Activated CD4-positive, CD25-positive, alpha-beta regulatory T cell treated with anti-CD3 and anti-CD28 coated beads, Interleukin-2, amount 50 U/mL, for 24 hours (primary cell): ENCODE measurements at places on chromosomes 2 and 18.

GRCh38 chr2:128686497-128686859, 367.8 kb upstream of the HS6ST1 start:
- ATAC-seq, result no peak

DNA sequence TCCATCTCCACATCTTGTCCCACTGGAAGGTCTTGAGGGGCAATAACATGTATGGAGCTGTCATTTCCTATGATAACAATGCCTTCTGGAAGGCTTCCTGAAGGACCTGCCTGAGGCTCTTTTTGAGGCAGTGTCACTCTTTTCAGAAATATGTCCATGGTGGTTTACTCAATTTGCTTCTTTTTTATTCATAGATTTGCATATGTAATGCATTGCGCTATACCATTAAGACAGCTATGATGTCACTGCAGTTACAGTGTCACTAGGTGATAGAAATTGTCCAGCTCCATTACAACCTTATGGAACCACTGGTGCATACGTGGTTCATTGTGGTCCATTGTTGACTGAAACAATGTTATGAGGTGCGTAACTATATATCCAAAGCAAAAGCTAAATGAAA, 19.9 kb downstream of the NABP1 start:
- ATAC-seq, result no peak

DNA sequence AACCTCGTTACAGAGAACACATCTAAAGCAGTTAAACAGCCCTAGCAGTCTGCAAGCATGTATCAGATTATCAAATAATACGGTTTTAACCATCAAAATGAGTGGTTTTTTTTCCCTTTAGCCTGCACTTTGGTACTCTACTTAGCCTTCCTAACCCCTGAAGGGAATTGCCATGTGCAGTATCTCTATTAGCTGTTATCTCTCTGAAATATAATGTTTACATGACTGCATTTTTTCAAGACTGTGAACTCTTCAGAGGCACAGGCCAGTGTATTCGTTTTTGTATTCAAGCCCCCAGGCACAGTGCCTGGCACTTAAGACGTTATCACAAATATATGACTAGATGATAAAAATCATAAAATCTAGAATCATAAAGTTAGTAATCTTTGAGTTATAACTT, 509.5 kb downstream of the PARD3B start:
- ATAC-seq, result no peak

GRCh38 chr2:38634684-38635083, 31.2 kb upstream of the GALM start:
- ATAC-seq, result peak; percentile 46

DNA sequence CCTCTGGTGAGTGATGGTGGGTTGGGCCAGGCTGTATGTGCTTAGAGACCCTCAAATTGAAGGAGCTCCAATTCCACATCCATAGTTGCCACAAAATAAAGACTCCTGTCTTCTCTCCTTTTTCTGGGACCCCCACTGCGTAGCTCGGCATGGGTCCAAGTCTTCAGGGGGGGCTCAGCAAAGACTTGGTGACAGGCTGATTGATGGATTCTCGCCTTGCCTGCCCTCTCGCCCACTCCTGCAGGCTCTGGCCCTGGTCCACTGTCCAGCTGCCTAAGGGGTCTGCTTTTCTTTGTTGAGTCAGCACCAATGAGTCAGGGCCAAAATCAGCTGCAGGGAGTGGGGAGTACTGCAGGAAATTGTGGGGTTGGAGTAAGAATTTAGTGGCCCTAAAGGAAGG, 21.5 kb downstream of the RPL37A start:
- no peak for ATAC-seq

DNA sequence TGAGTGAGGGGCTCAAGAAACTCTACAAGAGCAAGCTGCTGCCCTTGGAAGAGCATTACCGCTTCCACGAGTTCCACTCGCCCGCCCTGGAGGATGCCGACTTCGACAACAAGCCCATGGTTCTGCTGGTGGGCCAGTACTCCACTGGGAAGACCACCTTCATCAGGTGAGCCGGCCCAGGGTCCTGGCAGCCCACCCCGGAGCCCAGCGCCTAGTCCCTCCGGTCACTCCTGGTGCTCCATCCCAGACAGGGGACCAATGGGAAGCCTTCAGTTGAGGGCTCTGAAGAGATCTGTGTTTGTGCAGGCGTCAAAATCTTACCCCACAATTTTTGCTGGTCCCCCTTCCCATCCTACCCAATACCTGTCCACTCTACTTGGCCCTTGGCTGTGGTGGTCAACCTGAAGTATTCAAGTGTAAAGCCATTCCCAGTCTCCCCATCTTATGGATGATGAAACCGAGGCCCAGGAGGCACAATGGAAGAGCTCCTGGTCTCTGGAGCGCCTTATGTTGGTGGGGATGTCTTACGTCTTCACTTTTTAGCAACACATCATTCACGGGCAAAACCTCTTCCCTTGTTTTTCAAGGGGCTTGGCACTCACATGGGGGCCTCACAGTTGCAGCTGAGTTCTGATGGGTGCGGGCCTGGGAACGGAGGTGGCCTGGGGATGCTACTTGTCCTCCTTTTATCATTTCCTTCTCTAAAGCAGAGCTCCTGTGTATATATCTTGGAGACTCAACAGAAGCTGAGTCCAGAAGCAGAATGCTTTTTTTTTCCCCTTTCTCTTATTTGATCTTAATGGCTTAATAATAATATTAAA, 941 bp downstream of the EHD3 start:
- ATAC-seq, result no peak

GRCh38 chr2:224223851-224224555, 177.9 kb downstream of the FAM124B start:
- ATAC-seq, result no peak

DNA sequence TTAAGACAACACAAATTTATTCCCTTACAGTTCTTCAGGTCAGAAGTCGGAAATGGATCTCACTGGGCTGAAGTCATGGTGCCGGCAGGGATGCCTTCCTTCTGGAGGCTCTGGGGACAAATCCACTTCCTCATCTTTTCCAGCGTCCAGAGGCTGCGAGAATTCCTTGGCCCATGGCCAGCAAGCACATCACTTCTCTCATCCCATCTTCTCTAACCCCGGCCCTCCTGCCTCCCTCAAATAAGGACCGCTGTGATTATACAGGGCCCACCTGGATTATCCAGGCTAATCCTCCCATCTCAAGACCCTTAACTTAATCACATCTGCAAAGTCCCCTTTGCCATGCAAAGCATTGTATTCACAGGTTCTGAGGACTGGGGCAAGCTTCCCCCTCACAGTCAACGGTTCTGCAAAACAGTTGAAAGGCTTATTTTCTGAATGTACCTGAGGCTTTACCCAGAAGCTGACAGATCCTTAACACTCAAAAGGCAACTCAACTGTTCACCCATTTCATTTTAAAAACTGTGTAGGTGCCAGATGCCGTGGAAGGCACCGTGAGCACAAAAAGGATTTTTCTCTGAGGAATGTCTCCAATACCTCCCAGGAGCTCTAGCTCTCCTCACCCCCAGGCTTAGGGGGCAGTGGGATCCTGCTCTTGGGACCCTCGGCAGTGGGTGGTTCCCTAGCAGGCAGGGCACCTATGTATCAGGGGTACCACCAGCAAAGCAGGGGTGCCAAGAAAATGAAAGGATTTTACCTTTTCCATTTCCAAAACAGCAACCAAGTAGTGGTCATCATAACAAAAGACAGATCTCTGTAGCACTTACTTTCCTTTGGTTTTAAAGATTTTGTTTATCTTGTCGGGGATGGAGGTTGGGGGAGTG, 84.0 kb downstream of the KCTD1 start:
- no peak for ATAC-seq
